ENCODE measurements at places on chromosomes 16 and 17. TPM values are rescaled to one million over a fixed set of nuclear protein-coding genes. Genes with fewer than 3 reads are reported as not detected.

- peak; percentile 53 for DNase-seq
Measured at GRCh38 chr16:48687421-48688038, 77.5 kb upstream of the N4BP1 start.

DNA sequence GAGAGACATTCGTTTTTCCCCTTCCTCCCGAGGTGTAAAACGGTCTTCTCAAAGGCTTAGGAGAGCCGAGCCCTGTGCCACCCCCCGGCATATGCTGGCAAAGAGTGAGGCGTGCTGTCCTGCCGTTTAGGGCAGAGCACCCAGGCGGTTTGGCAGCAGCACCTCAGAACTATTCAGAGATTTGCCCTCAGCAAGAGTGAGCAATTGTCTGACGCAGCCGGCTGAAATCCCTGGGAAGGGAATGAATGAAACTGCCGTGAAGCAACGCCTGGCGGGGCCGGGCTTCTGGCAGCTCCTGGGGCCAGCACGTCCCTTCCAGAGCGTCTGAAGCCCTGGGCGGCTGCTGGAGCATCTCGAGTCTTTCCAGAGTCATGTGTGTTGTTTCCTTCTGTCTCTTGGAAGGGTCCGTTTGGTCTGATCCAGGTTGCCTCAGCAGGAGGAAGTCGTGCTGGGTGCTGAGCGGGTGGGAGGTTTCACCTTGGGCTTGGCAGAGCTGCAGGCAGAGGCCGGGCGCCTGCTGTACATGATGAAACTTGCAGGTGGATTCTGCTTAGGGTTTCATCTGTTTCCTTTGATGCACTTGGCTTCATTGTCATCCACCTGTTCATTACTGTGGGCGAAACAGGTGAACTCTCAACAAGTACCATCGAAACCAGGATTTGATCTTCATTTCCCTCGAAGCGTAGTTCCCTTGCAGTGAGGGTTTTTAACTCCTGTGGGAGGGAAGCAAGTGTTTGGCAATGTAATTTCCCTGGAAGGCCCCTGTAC is 35.4 kb downstream of the TBCD start:
- DNase-seq, result no peak

KRT12 gene
- not detected for polyA plus RNA-seq

DNA sequence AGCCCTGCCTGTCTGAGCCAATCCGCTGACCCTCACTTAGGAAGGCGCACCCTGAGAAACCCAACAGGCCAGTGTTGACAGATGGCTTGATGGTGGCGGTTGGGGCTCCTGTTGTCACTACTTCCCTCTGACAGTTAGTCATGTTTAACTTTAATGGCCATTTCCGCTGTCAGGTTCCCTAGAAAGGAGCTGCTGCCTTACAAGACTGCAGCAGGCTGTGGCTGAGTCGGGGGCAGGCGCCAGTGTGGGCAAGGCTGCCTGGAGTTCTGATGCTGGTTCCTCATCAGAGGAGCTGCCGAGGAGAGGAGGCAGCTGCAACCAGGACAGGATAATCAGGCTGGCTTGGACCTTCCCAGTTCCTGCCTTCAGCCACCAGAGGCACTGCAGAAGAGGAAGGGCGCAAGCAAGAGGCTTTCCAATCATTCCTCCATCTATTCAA is 223.2 kb upstream of the DYNLRB2 start:
- no peak for DNase-seq

Data from right renal pelvis (tissue), 4 donors.